Activated T-helper 1 cell treated with anti-CD3 and anti-CD28 coated beads, Interleukin-2, amount 50 U/mL, for 16 hours (primary cell): ENCODE measurements at places on chromosomes 6 and 20.
A peak's percentile ranks its signal among the peaks of the same experiment; 100 is the strongest.

DNA sequence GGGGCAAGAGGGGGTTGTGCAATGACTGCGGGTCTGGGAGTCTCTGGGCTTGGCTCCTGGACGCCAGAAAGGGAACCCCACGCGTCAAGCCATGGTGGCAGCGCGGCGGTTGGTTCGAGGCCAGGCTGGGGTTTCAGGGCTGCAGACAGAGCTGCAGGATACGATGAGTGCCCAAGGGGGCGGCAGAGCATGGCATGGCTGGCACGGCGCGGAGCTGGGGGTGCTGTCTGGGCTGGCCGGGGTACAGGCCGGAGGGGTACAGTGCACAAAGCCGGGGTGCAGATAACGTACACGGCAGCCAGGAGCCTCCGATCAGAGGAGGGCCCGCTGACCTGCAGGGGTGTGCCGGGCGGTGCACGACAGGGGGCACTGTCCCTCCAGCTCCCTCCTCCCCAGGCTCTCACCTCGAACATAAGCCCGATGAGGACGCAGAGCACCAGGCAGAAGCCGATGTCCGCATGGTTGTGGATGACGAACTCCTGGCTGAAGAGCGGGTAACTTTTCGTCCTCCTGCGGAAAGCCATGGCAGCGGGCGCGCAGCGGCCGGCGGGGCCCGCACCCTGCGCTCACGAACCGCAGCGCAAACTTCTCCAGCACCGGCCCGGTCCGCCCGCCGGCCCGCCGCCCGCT is 353 bp downstream of the TRAM2 start:
- DNase-seq, result peak; percentile 17

- DNase-seq, result no peak
Measured at GRCh38 chr6:148530976-148531375, 188.3 kb downstream of the SASH1 start.

GRCh38 chr6:4384656-4385055 is 249.3 kb upstream of the ECI2 start:
- no peak for DNase-seq

DNA sequence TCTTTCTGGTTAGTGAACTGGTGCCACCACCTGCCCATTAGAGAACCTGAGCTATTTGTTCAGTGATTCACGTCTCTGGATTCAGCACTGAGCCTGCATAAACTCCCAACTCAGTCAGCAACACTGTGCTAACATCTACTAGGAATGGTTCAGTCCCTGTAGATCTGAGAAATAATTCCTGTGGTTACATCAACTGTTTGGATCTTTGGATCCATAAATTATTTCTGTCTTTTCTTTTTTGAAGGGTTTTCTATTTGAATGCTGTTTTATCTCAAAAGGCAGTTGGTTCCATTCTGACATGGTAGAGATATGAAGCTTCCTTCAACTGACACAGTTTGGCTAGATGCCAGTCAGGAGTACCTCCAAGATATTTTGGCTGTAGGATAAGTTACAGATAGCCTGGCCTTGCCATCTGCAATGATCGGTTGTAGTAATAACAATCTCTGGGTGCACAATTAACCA is 125.9 kb downstream of the TRMT11 start:
- DNase-seq, result no peak

GRCh38 chr6:141677598-141678211 is 455.0 kb upstream of the GJE1 start:
- no peak for DNase-seq

- no peak for DNase-seq
Measured at GRCh38 chr20:29741894-29742698, 1515.4 kb upstream of the DEFB115 start.

DNA sequence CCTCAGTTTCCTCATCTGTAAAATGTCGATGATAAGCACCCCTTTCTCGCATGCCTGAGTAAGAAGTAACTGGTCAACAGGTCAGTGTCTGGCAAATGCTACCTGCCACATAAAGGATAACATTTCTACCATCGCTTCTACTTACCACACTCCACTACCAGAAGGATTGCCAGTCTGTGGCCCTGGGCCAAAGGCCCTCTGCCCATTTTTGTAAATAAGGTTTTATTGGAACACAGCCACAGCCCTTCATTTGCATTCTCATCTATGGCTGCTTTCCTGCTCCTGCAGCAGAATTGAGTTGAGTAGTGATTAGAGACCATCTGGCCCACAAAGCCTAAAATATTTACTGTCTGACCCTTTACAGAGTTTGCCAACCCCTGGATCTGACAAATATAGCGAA is 121.8 kb downstream of the TOX2 start:
- no peak for DNase-seq

- DNase-seq, result no peak
Measured at GRCh38 chr20:56628015-56628872, 862 bp upstream of the TFAP2C start.
